HCEC 1CT (cell line): ENCODE measurements at places on chromosomes 3 and 15.

- no peak for DNase-seq
These were observed 105.8 kb upstream of the GAP43 start for GRCh38 chr3:115517457-115518050.

DNA sequence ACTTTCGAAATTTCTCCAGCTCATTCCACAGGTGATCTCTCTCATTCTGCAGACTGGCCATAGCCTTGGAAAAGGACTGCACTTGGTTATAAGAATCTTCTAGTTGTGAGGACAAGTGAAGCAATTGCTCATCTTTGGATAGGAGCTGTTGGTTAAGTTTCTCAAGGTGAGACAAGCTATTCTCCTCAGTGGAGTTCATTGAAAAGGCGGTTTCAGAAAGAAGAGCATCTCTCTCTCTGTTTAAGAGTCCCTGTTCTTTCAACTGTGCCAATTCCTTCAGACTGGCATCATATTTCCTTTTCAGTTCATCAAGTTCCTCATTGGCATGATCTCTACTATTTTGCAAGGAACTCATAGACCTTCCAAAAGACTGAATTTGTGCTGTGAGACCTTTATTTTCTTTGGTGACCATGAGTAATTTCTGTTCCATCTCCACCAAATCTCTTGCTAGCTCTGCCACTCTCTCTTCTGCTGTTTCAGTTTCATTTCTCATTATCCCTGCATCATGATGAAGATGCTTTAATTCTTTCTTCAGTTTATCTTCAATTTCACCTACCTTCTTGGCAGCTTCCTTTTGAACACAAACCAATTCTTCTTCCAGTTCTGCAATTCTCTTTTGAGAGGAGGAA lies 30.2 kb upstream of the HCLS1 start:
- DNase-seq, result no peak

DNA sequence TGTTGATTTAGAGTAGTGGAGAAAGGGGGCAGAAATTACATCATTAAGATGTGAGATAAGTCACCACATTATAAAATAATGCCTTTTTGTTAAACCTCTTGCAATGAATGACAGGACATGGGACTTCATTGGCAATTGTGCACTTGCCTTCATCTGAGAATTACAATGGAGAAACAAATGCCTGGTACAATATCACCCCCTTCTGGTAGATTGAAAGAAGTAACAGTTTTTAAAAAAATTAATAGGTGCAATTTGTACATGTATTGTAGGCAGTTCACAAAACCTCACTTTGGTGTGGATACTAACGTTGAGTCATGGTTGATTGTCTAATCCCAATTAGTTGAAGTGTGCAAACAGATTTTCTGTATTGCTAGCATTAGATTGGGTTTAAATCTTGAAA lies 4.6 kb upstream of the P2RY14 start:
- peak; percentile 58 for DNase-seq

DNA sequence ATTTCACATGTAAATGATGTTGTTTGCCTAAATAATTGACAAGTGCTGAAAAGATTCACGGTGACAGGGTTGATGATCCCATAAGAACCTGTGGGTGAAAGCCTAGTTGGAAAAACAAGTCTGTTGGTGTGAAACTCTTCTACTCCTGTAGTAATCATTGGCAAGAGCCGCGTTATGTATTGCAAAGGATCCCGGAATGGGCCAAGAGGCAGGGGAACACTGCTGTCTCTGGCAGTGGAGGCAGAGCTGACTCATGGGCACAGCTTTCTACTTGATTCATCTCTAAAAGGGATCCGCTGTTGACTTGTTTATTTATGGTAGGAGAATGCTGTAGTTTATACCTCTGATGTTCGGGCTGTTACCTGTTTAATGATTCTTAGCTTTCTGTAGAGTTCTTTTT lies 63.1 kb downstream of the MAP6D1 start:
- no peak for DNase-seq

- DNase-seq, result no peak
These were observed 92.0 kb downstream of the TFDP2 start for GRCh38 chr3:142057331-142057725.

DNA sequence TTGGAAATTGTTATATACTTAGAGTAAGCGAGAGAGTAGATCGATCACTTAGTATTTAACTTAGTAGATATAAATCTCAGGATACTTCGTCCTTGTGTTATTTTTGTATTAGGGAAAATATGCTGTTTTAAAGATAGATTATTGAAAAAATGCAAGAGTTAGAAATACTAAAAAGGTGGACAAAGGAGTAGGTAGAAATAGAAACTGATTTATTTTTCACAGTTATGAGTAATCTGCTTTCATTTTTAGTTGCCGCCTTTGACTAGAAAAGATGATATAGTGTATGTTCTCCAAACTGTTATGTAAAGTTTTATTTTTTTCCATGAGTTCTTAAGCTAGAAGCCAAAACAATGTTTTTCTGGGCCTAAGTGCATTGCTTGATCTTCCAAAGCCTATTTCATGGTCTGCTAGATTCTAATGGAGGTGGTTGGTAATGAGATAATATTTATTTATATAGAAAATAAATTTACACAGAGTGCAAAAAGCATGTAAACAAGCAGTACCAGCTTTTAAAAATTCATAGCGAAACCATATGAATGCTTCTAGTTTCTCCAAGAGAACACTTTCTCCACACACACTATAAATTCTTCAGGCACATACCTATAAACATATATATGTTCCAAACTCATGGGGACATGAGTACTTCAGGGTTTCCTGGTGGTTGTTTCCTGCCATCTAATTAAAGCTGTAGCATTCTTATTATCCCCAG lies 61.1 kb downstream of the DIPK2A start:
- DNase-seq, result no peak

DNA sequence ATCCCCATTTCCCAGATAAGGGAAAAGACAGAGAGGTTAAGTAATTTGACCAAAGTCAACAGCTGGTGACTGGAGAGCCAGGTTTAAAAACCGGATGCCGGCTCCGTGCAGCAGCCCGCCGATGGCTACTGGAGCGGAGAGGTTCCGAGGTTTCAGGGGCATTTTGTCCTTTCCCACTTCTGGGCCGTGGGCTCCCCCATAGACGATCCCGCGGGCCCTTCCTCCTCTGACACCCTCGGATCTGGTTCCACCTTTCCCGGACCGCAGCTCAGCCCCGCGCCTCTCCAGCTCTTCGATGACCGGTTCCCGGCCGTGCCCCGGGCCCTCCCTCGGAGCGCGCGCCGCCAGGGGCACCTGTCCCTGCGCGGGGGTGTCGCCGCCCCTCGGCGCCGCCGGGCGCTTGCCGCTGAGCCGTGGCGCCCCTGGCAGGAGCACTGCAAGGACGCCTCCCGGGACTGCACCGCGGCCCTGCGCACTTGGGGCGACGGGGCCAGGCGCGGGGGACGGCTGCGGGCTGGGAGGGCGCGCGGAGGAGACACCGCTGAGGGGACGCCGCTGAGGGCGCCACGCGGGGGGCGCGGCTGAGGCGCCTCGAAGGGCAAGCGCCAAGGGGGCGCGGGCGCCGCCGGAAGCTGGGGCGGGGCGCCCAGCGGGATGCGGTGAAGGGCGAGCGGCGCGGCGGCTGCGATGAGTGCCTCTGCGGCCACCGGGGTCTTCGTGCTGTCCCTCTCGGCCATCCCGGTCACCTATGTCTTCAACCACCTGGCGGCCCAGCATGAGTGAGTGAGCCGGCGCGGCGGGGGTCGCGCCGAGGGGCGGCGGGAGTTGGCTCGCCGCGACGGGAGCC lies at the start of gene TM6SF1:
Gene TM6SF1 (plus strand): TSS at position 652 of the 847 bp plus-strand sequence. CDS start 36 bp downstream, at position 688.
- no peak for DNase-seq

GRCh38 chr3:194996746-194997145 lies 274.2 kb downstream of the XXYLT1 start:
- DNase-seq, result no peak

DNA sequence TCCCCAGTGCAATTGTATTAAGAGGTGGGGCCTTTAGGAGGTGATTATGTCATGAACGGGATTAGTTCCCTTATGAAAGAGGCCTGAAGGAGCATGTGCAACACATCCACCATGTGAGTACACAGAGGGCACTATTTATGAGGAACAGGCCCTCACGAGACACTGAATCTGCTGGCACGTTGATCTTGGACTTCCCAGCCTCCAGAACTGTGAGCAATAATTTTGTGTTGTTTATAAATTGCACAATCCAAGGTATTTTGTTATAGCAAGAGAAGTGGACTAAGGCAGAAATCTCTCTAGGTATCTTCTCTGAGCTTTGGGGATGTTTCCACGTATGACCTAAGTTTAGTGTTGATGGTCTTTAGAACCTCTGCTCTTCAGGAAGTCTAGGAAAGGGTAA lies 149.3 kb upstream of the CBLB start:
- no peak for DNase-seq

DNA sequence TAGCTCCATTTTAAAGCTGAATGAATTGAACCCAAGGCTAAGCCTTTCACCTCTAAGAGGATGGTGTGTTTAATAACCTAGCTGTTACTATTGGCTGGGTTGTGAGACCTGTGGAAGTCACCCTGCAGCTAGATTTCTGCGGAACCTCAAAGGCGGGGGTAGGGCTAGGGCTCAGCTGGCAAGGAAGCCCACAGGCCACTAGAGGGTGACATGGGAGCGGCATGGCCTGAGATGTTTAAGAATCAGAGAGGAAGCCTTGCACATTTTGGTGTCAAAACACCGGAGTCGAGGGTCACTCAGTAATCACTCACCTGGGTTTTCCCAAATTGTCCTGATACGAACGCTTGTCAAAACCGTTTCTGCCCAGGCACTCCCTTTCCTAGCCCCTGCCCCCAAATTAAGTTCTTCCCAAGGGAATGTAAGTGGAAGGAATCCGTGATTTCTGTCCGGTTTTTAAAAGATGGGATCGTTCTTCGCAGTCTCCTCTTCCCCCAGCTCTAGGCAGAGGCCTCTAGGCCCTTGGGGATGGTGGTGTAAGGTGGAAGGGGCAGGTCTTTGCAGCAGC lies 3.8 kb upstream of the ACAD9 start:
- DNase-seq, result peak; percentile 27

GRCh38 chr3:184375747-184376461 lies 2.1 kb downstream of the THPO start:
- DNase-seq, result no peak

DNA sequence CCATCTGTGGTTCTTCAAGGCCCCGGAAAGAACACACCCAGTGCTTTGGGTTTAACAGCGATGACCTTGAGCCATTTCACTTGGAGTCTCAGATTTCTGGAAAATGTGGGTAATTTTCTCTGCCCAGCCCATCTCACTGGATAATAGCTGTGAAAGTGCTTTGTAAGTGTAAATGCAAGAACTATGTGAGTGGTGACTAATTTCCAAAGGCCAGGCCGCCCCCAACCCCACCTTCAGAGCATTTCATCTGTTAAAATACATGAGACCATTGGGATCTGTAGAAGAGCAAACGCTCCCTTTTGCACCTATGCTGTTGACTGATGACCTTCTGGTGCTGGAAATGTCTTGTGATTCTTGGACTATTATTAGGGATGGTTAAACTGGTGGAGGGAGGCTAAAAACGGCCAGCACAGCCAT lies 196.8 kb upstream of the LPP start:
- no peak for DNase-seq

DNA sequence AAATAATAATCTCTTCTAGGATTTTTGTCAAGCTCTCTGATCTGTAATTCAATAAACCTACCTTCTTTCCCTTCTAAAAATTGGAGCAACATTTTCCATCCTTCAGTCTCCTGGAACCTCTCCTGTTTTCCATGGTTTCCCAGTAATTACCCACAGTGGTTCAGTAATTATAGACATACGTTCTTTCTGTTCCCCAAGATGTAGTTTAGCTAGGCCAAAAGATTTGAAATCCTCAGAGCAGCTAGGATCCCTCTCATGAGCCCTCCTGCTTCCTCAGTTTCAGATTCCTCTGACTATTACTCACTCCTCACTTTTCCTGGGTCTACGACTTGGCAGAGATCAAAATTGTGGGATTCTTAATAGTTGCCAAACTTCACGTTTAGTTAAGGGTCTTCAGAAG lies 76.9 kb upstream of the IGSF10 start:
- peak; percentile 16 for DNase-seq

GRCh38 chr15:89368566-89369223 lies 34.1 kb upstream of the POLG start:
- DNase-seq, result no peak

DNA sequence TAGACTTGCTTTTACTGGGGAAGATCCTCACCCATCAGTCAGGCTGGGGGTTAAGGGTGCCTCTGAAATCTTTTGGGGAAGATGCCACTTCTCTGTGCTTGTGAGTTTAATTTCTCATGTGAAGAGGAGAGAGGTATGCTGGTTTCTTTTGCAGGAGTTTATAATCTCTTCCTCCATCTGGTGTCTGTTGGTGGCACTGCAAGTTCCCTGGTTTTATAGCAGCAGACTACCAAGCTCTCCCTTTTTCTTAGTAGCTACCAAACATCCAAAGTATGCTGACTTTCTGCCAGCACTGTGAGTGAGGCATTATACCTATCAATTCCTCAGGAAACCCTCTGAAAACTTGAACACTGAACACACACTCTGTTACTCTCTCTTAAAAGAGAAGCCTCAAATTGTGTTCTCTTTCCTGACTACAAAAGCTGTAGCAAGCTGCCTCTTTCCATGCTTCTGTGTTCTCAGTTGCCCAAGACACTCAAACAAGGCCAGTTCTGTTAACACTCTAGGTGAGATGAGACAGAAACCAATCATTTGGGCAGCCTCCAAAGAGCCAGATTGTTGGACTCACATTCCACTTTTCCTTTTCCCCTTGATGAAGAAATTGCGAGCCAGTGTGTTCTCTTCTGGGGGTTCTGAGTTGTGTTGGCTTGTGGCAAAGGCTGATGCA lies 299.5 kb downstream of the GAP43 start:
- DNase-seq, result peak; percentile 18

GRCh38 chr3:141632779-141633374 lies 105.2 kb upstream of the RNF7 start:
- no peak for DNase-seq

DNA sequence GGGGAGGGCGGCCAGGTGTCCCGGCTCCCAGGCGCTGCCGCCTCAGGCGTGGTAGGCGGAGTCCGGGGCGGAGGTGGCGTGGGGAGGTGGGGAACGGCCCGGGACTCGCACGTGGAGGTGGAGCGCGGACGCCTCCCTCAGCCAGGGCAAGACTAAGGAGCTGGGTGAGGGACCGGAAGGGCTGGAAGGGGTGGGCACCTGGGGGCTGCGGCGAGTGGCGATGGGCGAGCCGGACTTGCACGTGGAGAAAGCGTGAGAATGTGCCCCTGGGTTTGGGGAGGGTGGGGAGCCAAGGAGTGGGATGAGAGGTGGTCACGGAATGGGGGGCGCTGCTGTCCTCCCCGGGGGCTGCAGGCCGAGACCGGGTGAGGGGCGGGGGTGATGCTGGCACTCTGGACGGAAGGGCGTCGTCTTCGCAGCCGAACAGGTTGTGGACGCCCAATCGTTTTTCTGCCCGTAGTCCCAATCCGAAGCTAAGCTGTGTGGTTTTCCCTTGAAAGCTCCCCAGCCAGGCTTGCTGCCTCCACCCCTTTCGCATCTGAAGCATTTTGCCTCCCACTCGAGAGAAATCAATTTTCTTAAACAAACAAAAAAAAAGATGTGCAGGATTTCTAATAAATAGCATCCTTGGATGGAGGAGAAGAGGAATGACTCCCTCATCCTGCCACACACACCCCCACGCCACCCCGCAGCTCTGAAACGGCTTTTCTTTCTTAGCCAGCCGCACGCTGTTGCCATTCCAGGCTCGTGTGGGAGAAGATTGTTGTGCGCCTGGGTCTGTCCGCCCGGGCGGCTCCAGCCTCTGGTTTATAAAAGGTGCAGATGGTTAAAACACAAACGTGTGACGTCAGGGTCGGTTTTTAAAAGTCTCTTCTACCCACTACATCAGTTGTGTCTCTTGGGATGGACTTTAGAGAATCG lies 62.5 kb upstream of the ANKRD28 start:
- peak; percentile 49 for DNase-seq

- no peak for DNase-seq
These were observed 37.0 kb upstream of the PIK3R4 start for GRCh38 chr3:130783629-130784028.
